ENCODE measurements at places on chromosomes 11 and 22. TPM values are rescaled to one million over a fixed set of nuclear protein-coding genes. Genes with fewer than 3 reads are reported as not detected.

DNA sequence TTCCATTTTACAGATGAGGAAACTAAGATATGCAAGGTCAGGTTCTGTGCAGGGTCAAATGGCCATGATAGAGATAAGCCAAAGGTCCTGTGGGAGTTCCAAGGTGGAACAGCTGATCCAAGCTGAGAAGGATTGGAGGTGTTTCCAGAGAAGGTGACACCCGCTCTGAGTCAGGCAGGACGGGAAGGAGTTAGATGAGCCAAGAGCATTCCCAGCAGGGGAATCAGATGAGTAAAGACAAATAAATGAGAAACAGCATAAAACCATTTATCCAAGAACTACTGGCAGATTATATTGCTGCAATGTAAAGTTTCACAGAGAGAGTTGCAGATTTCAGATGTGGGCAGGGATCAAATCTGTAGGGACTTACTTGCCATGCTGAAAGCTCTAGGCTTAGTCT is 18.9 kb upstream of the HEPHL1 start:
- DNase-seq, result no peak

GRCh38 chr22:36541831-36542411 is 13.0 kb upstream of the EIF3D start:
- DNase-seq, result peak; percentile 26

DNA sequence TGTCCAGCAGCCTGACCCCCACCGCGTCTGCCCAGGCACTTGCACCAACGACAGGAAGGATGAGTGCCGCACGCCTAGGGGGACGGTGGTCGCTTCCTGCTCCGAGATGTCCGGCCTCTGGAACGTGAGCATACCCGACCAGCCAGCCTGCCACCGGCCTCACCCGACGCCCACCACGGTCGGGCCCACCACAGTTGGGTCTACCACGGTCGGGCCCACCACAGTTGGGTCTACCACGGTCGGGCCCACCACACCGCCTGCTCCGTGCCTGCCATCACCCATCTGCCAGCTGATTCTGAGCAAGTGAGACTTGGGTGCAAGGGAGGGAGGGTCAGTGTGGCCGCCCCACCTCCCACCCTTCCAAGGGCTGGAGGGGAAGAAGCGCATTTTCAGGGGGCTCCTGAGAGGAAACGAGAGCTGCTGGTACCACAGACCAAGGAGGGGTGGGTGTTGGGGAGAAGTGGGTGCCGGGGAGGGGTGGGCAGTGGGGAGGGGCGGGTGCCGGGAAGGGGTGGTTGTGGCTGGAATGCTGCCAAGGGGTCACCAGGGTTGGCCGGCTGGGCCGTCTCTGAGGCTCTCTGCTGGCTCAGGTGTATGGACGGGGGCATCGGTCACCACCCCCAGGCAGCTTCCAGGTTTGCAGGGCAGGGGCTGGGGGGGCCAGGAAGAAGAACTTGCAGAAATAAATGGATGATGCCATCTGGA is 27.7 kb upstream of the MUC5B start:
- peak; percentile 88 for DNase-seq

GRCh38 chr11:19450282-19450681 is 209.5 kb upstream of the E2F8 start:
- DNase-seq, result no peak

GRCh38 chr11:11620921-11621572 is 758 bp downstream of the GALNT18 start:
- no peak for DNase-seq

GRCh38 chr11:66340596-66341501 is 4.1 kb downstream of the BRMS1 start:
- DNase-seq, result peak; percentile 82

GRCh38 chr22:25970374-25970911 is 198.8 kb upstream of the SEZ6L start:
- DNase-seq, result no peak

The RPUSD4 gene
- 16.1 TPM for total RNA-seq

Data from chondrocyte (in vitro differentiated cells).